T-helper 17 cell (primary cell): ENCODE measurements at places on chromosomes 13 and 19.

DNA sequence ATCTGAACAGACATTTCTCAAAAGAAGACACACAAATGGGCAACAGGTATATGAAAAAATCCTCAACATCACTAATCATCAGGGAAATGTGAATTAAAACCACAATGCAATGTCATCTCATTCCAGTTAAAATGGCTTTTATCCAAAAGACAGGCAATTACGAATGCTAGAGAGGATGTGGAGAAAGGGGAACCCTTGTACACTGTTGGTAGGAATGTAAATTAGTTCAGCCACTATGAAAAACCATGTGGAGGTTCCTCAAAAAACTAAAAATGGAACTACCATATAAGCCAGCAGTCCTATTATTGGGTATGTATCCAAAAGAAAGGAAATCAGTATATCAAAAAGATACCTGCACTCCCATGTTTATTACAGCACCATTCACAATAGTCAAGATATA, 24.7 kb upstream of the ZC3H13 start:
- DNase-seq = no peak

DNA sequence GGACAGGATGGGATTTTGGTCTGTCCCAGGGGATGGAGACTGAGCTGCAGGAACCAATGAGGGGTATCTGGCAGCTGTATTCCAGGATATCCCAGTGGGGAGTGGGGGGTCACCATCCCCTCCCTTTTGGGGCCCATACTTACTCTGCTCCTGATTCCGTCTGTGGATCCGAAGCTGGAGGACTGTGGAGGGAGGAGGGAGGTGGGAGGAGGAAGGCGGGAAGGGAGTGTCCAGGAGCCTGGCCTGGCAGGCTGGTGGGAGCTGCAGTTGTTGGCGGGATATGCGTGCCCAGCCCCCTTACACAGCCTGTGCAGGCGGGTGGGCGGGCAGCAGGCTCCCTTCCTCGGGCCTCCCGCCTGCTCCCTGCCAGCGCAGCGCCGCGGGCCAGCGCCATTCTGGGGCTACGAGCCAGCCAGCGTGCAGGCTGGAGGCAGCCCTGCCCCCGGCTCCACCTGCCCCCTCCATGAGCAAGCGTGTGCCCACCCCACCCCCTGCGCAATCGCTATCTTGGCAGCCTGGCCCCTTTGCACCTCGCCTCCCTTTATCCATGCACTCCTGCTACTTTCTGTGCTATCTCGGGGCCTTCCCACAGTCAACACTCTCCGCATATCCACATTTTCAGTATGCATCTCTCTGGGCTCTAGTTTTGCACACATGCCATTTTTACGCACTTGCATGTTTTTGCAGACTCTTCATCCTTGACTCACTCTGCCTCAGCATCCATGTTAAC, 2.8 kb downstream of the MAMSTR start:
- no peak for DNase-seq

DNA sequence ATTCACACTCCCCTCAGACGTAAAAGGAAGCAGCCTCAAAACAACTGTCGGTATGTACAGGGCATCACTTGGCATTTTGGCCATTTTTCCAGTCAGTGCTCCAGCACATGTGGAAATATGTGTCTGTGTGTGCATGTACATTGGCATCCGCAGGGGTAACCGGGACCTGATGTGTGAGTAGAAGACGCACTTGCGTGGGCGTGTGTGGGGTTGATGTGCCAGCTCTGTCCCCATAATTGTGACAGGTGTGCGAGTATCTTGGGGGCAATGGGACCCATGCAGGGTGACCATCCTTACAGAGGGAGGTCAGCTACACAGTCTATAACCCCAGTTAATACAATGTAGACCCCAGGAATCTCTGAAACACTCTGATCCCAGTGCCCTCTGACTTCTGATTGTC, 7.3 kb upstream of the ZNF331 start:
- no peak for DNase-seq

DNA sequence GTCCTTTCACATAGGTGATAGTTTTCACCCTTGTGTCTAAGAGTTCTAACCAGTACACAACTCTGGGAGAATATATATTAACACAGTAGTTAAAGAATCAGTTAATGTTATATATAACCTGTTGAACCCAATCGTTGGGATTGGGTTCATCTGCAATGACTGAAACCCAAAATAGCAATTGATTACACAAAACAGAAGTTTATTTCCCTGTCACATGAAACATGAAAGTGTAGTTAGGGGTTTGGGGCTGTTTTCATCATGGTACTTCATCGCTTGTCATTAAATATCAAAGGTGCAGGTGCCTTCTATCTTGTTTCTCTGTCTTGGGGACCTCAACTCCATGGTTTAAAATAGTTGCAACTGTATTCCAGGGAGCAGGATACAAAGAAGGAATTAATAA, 106.6 kb downstream of the TBC1D4 start:
- no peak for DNase-seq

DNA sequence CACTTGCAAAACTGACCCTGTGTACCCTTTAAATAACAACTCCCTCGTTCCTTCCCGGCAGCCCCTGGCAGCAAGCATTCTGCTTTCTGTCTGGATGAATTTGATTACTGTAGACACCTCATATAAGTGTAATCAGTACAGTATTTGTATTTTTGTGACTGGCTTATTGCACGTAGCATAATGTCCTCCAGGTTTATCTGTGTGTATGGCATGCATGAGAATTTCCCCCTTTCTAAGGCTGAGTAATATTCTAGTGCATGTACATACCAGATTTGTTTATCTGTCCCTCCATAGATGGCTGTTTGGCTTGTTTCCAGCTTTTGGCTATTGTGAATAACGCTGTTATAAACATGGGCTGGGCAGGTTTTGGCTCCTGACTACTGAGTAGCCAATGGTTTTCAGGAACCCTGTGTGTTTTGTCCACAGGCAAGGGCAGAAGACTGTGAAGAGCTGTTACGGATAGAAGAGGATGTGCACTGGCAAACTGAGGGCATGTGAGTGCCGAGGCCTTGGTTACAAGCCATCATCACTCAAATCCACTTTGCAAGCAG, 98.0 kb downstream of the ESD start:
- DNase-seq = no peak

GRCh38 chr19:2341244-2341751, 12.8 kb downstream of the SPPL2B start:
- no peak for DNase-seq

- DNase-seq = no peak
Observed at GRCh38 chr19:21758296-21758695, 9.1 kb downstream of the ZNF100 start.

DNA sequence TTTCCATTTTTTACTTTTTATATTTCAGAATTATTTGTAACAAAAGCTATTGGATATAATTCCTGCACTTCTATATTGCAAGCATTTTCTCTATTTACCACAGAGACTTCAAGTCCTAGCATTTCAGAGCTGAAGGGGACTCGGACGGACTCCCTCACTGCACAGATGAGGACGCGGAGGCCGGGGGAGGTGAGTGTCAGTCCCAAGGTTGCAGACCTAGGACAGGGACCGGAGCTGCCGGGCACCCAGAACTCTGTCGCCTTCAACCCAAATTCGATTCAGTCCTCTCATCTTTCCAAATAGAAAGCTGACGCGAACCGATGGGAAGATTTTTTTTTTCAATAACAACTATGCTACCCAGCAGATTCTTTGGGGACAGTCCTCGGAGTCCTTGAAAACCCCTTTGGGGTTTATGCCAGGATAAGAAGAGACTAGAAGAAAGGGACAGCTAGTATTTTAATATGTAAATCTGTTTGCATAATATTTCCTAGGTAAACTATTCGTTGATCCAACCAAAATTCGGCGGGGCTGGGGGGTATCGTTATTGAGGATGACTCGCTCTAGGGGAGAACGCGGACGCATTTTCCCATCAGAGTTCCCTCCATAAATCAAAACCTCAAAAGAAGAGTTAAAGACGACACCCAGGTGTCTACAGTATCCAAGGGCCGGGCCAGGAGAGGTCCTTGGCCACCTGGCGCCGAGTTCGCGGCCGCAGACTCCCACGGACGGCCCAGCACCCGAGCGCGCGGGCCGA, 803 bp downstream of the FLT3 start:
- DNase-seq = no peak

DNA sequence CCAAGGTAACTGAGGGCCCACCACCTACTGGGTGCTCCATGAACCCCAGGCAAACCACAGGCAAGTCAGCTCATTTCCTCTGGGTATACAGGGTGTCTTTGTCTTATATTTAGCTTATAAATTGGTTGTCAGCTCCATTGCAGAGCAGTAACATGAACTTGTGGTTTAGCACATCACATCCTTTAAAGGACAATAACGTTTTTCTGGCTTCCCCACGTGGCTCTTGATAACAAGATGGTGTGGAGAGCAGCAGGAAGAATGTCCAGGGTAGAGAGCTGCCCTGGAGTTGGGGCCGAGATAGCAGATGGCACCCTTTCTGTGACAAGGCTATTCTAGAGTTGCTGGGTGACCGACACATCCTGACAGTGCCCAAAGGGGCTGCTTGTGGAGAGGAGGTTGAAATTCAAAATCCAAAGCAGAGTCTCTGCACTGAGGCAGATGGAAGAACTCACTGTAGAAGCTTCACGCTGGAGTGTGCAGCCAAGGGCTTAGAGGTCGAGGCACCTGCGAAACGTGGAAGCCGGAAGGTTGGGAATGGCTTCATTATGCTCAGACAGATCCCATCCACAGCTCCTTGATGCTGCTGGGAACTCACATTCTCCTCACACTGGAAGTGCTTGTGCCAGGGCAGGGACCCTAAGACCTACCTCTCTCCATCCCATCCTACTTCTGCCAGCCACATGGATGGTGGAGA, 133.0 kb upstream of the FRY start:
- no peak for DNase-seq

GRCh38 chr13:32897296-32897695, 118.9 kb upstream of the KL start:
- no peak for DNase-seq

- DNase-seq = no peak
Observed at GRCh38 chr13:35824825-35825224, 306.4 kb downstream of the DCLK1 start.

DNA sequence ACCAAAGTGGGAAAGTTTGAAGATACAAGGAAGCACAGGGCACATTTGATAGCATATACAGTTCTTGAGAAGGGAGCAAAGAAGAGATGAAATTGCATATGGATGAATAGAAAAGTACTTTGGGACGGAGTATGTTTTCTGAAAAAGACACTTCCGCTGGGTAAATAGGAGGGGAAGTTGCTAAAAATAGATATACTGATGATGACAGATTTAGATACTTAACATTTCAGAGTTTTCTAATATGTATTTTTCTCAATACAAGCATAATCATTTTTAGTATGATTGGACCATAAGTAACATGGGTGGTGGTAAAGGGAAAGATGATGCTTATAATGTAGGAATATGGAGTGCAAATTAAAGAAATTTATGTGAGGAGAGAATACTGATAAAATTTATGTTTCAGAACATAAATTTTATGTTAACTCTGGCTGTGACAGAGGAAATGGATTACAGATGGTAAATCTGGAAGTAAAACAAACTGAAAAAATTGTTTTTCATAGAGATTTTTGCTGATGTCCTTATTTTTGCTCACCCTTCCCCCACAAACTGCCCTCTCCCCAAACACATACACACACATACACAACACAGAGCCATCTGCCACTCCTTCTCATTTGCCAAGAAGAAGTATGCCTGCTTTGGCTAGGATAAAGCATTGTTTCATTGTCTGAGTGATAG, 583.9 kb upstream of the MIR17HG start:
- no peak for DNase-seq

GRCh38 chr19:55611300-55611982, 6.0 kb downstream of the ZNF865 start:
- DNase-seq = no peak

- no peak for DNase-seq
Observed at GRCh38 chr19:39232708-39233107, 12.1 kb downstream of the IFNL3 start.

DNA sequence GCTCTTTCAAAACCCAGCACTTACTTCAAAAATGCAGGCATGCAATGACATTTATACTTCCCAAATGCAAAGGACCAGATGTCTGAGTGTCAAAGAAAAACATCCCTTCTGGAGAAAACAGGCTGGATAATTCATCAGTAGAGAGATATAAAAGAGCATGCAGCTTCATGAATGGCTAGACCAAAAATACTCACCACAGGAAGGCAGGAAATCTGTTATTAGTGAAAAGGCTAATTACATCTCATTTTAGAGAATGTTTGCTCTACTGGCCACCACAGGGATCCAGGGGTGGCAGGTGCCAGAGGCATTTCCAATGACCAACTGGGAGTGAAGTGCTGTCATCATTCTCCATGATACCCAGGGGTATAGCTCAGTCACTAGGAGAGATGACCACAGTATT, 106.5 kb downstream of the LHFPL6 start:
- DNase-seq = no peak

DNA sequence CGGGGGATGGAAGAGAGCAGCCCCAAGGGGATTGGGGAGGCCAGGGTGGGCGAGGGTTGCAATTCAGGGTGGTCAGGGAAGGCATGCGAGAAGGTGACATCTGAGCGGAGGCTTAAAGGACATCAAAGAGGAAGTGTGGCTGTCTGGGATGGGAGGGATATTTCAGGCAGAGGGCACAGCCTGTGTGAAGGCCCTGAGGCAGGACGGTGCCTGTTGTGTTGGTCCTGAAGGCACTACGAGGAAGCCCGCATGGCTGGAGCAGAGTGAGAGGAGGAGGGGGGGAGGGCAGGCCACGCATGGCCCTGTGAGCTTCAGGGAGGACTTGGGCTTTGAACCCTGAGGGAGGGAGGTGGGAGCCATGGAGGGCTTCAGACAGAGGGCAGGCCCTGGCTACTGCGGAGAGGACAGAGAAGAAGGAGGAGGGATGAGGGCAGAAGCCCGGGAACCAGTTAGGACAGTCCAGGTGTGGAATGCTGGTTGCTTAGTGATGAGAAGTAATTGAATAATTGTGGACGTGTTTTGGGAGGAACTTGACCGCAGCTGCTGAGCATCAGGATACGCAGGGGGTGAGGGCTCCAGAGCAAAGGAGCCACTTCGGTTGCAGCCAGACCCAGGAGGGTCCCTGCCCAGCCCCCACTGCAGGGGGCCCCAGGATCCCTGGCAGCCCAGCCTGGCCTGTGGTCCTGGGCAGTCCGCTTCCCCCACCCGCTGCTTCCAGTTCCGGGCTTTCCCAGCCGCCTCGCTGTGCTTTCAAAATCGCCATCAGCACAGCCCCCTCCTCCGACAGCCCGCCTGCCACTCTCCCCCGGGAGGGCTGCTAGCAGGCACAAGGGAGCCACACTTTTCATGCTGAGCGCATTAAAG, 6.2 kb downstream of the TLE6 start:
- DNase-seq = no peak

- no peak for DNase-seq
Observed at GRCh38 chr13:28273919-28274318, 135.6 kb downstream of the PAN3 start.

GRCh38 chr13:22235285-22235949, 564.5 kb downstream of the FGF9 start:
- DNase-seq = no peak

DNA sequence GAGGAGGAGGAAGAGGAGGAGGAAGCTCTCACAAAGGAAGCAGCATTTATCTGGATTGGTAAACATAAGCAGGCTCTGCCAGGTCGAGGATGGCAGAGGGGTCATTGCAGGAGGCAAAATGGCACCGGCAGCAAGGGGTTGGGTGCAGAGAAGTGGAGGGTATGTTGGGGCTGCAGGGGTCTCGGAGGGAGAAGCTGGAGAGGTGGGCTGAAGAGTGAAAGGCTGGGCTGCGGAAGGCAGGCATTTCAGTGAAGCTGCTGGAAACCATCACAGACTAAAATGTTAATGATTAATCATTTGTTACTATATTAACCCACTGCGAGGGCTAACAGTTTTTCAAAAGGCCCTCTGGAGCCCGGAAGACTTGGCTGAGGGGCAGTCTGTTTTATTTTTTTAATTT, 24.6 kb downstream of the TPT1 start:
- no peak for DNase-seq
